Stimulated activated CD8-positive, alpha-beta memory T cell treated with anti-CD3 and anti-CD28 coated beads, Interleukin-7, amount 100 ng/mL, for 1 hour (primary cell): ENCODE measurements at places on chromosomes 3 and 15.

- DNase-seq, result no peak
Measured at GRCh38 chr3:71419369-71419768, 164.2 kb downstream of the FOXP1 start.

- DNase-seq, result no peak
Measured at GRCh38 chr3:101333883-101334282, 13.5 kb upstream of the IMPG2 start.

- no peak for DNase-seq
Measured at GRCh38 chr3:167938516-167938915, 157.2 kb downstream of the GOLIM4 start.

GRCh38 chr15:80996247-80996646 is 4.5 kb upstream of the TLNRD1 start:
- DNase-seq, result no peak

- no peak for DNase-seq
Measured at GRCh38 chr15:82532991-82533481, 7.2 kb downstream of the RPS17 start.
